ENCODE measurements at places on chromosomes 1 and 21.

DNA sequence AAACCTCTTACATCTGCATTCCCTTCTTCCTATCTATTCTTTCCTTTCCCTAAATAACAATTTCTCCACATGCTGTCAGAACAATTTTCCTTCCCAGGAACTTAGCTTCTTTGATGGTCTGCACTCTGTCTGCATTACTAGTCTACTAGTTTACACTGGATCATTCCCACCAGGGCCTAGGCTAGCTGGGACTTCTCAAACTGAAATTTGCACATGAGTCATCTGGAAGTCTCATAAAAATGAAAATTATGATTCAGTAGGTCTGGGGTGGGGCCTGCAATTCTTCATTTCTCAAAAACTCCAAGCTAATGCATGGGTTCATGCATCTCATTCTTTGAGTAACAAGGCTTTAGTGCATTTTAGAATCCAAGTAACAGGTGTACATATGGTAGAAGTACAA is 74.2 kb downstream of the GABPA start:
- DNase-seq = no peak

- peak; percentile 61 for DNase-seq
Observed at GRCh38 chr1:235415008-235415904, 48.0 kb downstream of the TBCE start.

- peak; percentile 60 for DNase-seq
Observed at GRCh38 chr1:64042331-64043100, 160.9 kb upstream of the UBE2U start.

DNA sequence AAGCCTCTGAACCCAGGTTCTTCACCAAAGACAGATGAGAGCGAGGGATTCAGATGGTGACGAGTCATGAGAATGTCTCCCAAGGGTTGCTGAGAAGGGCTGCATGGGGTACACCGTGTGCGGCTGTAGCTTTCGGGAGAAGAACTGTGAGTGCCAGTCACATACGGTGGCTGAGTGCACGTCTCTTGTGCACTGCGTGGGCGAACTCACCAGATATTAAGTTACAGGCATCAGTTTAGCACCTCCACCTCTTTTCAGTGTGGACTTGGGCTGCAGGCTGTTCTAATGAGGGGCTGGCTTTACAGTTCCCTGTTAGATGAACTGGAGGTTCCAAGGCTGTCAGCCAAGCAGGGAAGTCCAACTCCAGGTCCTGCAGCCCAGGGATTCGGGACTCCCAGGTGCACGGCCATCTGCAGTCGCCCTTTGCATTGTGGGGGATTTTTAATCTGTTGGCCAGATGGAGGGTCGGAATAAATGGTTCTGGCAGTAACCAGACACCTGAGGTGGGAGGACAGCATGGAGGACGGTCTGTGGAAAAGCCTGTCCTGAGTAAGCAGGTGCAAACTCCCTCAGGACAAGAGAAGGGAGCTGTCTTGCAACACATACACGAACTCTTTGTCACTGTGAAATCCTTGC is 26.5 kb upstream of the AVPR1B start:
- peak; percentile 80 for DNase-seq

GRCh38 chr1:187734427-187734826 is 905.7 kb downstream of the PLA2G4A start:
- no peak for DNase-seq

DNA sequence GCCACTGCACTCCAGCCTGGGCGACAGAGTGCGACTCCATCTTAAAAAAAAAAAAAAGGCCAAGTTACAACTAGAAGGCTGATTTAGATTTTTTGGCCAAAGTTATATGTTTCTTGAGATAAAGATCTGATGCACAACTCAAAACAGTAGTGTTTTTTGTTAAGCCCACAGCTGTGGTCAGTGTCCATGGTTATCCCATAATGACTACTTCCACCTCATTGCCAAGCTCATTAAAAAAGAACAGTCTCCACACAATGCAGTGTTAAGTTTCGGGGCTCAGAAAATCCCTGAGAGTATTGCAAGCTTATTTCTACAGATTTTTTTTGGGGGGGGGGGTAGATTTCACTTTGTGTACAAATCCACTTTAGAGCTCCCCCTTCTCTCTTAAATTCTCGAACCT is 120.5 kb downstream of the RUNX1 start:
- DNase-seq = no peak

DNA sequence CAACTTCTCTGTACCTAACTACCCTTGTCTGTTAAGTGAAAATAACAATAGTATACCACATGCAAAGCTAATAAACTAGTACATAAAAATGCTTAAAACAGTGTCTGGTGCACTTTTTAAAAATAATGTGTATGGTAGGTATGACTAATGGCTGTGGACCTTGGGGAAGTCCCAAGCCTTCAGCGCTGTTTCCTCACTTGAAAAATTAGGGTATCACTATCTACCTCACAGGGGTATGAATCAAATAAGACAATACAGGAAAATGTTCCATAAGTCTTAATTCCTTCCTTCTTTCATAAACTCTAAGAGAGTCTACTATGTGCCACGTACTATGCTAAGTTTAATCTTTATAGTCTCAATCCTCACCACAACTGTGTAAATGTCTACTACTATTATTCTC is 32.0 kb downstream of the EGLN1 start:
- no peak for DNase-seq

DNA sequence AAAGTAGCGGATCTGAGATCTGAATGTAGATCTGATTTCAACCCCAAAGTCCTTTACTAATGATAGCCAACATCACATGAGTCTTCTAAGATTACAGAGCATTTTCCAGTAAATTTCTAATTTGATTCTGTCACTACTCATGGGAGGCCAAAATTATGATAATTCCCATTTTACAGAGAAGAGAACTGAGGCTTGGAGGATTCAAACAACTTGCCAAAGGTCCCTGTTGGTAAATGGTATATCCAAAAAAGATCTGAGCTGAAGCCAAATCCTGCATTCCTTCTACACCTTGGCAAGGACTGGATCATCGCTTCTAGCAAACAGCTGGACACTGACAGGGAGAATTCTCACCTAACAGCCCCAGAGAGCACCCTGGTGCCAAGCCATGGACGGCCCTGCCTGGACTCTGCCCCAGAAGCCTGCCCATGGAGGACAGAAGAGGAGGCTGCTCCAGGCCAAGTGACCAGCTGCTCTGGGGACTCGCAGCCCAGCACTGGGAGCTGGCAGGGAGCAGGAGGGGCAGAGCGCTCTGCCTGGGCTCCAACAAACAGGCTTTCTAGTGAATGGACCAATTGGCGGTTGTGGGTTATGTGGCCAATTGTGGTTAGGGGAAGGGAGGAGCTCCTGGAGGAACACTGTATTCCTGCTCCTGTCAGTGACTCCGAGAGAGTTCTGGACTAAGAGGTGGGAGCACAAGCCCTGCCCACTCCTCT is 6.4 kb upstream of the CSF1 start:
- peak; percentile 73 for DNase-seq

GRCh38 chr1:206575165-206575893 is 36.9 kb downstream of the EIF2D start:
- DNase-seq = peak; percentile 69

DNA sequence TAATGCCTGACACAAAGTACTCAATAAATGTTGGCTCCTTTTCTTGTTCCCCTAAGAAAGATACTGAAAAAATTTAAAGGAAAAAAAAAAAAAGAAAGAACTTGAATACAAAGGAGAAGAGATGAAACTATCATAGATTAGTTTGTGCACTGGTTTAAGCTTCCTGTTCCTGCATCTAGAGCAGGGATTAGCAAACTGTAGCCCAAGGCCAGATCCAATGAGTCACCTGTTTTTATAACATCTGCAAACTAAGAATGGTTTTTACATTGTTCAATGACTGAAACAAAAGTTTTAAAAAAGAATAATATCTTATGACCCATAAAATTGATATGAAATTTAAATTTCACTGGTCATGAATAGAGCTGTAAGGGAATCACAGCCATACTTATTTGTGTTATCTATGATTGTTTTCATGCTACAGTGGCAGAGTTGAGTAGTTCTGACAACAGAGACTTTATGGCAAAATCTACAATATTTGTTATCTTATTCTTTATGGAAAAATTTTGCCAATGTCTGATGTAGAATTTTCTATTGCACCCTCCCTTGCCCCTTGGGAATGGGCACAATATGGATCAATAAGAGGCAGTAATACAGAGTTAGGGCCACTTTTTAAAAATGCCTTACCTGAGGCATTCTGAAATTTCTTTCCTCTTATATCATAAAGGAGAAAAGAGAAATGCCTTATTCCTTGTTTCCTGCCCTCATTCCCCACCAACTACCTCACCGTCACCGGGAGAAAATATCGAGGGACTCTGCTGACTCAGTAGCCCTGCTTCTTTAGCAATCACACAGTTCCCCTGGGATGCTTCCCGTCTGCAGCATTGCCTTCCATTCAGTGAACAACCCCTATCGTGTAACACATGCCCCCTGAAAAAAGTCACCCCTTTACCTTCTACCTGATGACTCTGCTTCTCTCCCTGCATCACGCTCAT is 50.6 kb downstream of the WDR64 start:
- no peak for DNase-seq

DNA sequence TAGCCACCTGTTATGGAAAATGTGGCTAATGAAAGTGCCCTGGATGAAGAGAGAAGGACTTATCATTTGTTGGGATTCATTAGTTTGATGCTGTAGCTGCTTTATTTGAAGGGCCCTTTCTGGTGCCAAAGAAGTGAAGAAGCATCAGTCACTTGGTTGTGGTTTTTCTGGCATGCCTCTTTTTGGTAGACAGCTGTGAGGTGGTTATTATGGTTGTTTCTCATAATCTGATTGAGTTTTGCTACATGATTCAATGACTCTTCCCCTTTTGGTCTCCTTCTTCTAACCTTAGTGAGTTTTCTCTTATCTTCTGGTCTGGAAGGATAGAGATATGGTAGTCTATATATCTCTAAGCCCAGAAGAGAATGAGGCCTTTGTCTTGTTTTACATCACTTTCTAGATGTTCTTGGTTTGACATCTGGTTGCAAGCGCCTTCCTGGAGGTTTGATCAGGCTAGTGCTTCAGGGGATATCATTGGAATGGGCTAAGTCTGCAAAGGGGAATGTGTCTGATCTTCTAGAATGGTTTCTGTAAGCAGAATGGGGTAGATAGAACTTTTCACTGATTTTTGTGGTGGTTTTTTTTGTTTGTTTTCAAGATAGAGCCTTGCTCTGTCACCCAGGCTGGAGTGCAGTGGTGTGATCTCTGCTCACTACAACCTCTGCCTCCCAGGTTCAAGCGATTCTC is 26.0 kb downstream of the ARID1A start:
- DNase-seq = no peak

GRCh38 chr1:84724128-84724860 is 34.0 kb upstream of the SSX2IP start:
- DNase-seq = no peak

DNA sequence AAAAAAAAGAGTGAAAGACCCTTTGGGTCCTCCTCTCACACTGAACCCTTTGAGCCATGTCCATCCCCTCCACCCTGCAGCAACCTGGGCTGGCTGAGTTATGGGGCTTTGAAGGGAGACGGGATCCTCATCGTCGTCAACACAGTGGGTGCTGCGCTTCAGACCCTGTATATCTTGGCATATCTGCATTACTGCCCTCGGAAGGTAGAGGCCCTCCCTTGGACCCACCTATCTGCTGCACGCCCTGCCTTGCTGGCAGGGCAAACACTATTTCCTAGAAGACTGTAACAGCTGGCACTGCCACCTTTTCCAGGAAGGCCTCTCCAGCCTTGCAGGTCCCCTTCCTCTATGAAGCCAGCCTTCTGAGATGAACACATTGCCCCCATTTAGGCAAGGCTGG is 1.1 kb downstream of the SLC50A1 start:
- no peak for DNase-seq

DNA sequence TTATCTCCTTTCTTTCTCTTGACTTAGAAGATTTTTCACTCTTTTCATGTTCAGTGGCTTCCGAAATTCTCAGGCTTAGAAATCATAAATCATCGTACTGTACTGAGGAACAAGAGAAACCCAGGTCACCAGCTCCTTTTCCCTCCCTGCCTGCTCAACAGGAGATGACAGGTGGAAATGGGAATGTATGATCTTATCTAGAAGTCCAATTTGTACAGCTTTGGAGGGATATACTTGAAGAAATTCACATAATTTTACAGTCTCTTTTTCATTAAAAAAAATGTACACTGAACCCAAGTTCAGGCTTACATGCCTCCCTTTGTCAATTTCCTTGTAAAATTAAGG is 11.7 kb downstream of the EVA1C start:
- no peak for DNase-seq

- DNase-seq = no peak
Observed at GRCh38 chr1:175128523-175128922, 60.9 kb downstream of the TNN start.

- DNase-seq = no peak
Observed at GRCh38 chr1:7265771-7266371, 480.6 kb downstream of the CAMTA1 start.

GRCh38 chr1:87565861-87566260 is 237.2 kb downstream of the LMO4 start:
- DNase-seq = no peak

GRCh38 chr1:202572867-202573266 is 137.4 kb downstream of the SYT2 start:
- no peak for DNase-seq

GRCh38 chr1:214473387-214473786 is 78.0 kb downstream of the PTPN14 start:
- DNase-seq = no peak

DNA sequence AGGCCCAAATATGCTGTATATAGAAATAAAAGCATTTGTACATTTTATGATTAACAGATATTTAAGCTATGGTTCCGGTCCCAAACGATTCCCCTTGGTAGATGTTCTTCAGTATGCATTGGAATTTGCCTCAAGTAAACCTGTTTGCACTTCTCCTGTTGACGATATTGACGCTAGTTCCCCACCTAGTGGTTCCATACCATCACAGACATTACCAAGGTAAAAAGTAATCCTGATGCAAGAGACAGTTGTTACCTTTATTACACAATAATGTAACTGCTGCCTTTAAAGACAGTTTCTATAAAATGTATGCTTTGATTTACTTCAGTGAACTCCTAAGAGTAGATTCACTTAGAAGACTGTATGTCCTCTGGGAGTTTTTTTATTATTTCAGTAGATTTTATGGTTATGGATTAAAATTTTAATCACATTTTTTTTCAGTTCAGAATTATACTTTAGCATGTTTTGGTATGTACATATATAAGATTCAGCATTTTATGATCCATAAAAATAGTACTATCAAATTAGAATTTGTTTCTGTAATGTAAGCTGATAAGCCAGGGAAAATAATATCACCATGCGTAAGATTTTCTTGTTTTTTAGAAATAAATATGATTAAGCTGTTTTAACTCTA is 96.5 kb downstream of the USP25 start:
- no peak for DNase-seq

DNA sequence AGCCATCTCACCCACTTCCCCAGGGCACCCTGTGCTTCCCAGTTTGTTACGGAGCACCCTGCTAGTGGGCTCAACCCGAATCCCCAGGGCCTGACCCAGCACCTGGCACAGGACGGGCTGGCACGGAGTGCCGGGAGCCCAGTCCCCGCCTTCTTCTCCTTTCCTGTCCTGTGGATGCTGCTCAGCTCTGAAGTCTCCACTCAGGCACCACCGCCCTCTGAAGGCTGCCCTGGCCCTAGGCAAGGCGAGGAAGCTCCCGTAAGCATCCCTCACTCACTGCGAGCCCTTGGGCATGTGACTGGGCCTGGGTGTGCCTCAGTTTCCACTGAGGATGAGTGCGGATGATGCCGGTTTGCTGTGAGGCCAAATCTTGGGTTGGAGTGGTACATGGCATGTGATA is 21.8 kb downstream of the SLC1A7 start:
- no peak for DNase-seq

- peak; percentile 46 for DNase-seq
Observed at GRCh38 chr1:232142403-232143314, 487.3 kb downstream of the SIPA1L2 start.

- no peak for DNase-seq
Observed at GRCh38 chr1:215728169-215728568, 161.1 kb downstream of the KCTD3 start.

All from left hindlimb (tissue), 1 donor.